ENCODE measurements at places on chromosomes 3 and 15. TPM values are rescaled to one million over a fixed set of nuclear protein-coding genes. Genes with fewer than 3 reads are reported as not detected.

The DET1 gene
- total RNA-seq: 8.3 TPM

The USP3 gene
- 36.6 TPM for total RNA-seq

The EIF1B gene
- 17.0 TPM for total RNA-seq

The THAP10 gene
- 2.9 TPM for total RNA-seq

The SLC15A2 gene
- 0.15 TPM for total RNA-seq

The HDAC11 gene
- total RNA-seq: 8.3 TPM

The NIT2 gene
- 36.8 TPM for total RNA-seq

The CSTA gene
- not detected for total RNA-seq

The HMCES gene
- total RNA-seq: 15.1 TPM

The TIGIT gene
- not detected for total RNA-seq

The HGD gene
- under 0.01 TPM for total RNA-seq

The FRMD4B gene
- 55.5 TPM for total RNA-seq

The DMXL2 gene
- total RNA-seq: 105 TPM

The ACTC1 gene
- not detected for total RNA-seq

The ALDH1A2 gene
- total RNA-seq: 4.4 TPM

The SCAMP5 gene
- total RNA-seq: 10.3 TPM

The CAMKV gene
- total RNA-seq: not detected

The CPNE9 gene
- not detected for total RNA-seq

The ITIH3 gene
- total RNA-seq: not detected

The AZI2 gene
- 56.3 TPM for total RNA-seq

The EOGT gene
- total RNA-seq: 72.7 TPM

The GOLGA8S gene
- not detected for total RNA-seq

The LRRC49 gene
- total RNA-seq: 2.8 TPM

The CDCP1 gene
- 3.1 TPM for total RNA-seq

The PLA2G4B gene
- 0.62 TPM for total RNA-seq

The IGSF10 gene
- under 0.01 TPM for total RNA-seq

The METTL6 gene
- 29.6 TPM for total RNA-seq

The MEX3B gene
- 4.0 TPM for total RNA-seq

The EOMES gene
- 5.9 TPM for total RNA-seq

The RTP1 gene
- total RNA-seq: not detected

The PIGX gene
- 49.9 TPM for total RNA-seq

The PRR23C gene
- not detected for total RNA-seq

The CCR9 gene
- total RNA-seq: not detected

The MME gene
- total RNA-seq: 94.3 TPM

The WNT5A gene
- 5.3 TPM for total RNA-seq

The FAM3D gene
- not detected for total RNA-seq

The NME9 gene
- total RNA-seq: under 0.01 TPM

The STRIT1 gene
- not detected for total RNA-seq

The ARPIN gene
- total RNA-seq: 17.2 TPM

The IGSF11 gene
- total RNA-seq: 164 TPM

The TCF12 gene
- total RNA-seq: 108 TPM

All from melanocyte of skin (primary cell).